ENCODE measurements at places on chromosomes 6 and 20. TPM values are rescaled to one million over a fixed set of nuclear protein-coding genes. Genes with fewer than 3 reads are reported as not detected.

GRCh38 chr6:5840734-5841390, 165.9 kb downstream of the NRN1 start:
- DNase-seq, result no peak

- DNase-seq, result no peak
These were observed 777.8 kb downstream of the KIF16B start for GRCh38 chr20:15795305-15796019.

DNA sequence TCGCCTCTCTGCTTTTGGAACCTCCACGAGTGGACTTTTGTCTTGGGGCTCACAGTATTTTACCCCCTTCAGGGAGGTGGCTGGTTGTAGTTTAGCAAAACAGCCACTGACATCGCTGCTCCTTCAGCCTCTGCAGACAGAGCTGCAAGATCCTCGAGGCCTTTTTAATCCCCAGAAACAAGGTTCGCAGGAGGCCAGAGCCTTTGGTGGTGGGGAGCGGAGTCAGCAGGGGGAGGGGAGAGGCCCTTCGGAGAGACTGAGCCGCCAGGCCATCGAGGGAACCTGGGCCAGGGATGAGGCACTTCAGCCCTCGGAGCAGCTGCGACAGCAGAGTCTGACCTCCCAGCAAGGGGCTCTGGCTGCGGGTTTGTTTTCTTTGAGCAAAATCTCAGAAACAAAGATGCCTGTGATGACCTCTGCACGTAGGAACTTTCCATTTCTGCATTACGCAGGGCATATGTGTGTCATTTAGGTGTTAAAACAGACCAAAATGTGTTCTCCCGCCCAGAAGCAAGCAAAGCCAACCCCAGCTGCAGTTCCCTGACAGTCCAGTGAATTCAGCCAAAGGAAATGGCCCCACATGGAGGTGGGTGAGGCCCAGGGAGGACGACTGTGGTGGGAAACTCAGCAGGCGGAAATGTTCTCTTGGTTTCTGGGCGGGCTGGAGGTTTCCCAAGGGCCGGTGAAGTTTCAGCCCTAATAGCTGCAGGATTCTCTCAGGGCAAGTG, 171.2 kb upstream of the SULF2 start:
- DNase-seq, result no peak

DNA sequence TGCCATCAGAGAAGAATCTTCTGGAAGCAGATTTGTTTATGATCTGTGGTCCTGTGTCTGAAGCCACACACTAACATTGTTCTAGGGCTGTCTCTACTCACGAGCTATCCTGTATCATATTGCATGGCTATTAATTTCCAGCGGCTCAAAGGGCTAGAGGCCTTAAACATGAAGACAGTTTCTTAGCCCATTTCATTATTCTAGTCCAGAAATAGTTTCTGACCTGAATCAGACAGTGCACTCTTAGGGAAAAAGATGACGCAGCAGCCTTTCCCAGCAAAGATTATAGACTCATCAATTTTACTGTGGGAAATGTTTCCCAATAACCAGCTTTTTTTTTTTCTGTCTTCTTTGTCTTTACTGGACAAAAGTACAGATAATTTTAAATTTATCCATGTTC, 105.3 kb upstream of the SUPT3H start:
- no peak for DNase-seq

DNA sequence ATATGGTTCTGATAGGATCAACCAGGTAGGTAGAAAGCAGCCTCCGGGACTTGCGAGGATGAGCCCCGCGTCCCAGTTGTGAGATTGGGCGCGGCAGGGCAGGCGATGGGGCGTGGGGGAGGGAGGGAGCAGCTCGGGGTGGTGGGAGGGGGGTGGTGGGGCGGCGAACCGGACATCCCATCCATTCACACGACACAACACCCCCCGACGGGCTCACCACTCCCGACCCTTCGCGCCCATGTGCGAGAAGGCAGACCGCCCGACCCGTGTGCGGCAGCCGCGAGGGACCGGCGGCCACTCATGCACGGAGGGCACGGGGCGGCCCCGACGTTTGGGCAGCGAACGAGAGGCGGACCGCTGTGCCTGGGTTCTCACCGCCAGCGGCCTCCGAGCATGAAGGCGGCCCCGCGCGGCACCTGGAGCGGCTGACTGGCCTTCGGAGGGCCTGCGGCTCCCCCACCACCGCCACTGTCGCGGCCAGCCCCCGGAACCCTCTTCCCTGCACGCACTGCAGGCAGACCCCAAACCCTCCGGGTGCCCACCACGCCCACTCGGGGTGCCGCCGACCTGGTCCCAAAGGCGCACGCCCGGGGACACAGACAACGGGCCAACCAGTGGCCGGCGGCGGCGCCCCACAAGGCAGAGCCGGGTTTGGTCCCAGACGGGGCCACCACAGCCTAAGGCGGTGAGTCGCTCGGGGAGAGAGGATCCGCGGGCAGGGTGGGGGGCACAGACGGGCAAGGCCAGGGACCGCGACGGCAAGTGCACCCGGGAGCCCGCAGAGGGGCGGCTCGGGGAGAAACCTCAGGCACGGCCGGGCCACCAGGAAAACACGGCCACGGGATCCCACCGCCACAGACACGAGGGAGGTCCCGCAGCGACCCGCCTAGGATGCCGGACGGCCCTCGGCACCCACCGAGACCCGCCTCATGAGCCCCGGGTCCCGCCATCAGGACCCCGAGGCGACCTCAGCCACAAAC, 769.2 kb upstream of the DEFB115 start:
- no peak for DNase-seq

GRCh38 chr6:57262901-57263694, 41.0 kb upstream of the RAB23 start:
- DNase-seq, result no peak

DNA sequence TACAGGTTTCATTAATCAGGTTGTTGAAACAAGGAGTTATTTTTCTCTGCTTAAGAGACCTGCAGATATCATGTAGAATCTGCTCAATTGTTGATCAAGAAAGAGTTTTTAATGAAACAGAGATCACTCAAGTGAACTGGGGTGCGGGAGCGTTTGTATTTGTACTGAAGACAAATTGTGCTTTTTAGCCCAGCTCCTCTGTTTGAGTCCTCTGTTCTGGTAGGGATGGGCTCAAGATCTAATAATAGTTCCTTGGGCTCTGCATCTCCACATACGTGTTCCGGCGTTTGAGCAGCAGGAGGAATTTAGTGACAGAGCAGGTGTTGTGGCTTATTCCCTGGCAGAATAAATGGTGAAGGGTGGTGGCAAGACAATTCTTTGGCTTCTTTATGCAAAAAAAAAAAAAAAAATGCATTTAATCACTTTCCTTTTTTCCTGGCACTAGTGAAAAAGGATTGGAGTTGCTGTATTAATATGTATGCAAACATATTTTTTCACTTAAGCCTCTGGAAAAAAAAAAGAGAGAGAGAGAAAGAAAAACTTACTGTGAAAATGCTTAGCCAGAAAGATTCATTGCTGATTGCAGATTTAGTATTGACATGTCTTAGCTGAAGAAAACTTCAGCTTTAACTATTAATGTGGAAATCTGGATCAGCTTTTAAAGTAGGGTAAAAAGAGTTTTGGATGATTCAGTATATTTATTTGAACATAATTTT, 4.0 kb downstream of the CITED2 start:
- DNase-seq, result no peak

- peak; percentile 52 for DNase-seq
These were observed 40.8 kb downstream of the ITCH start for GRCh38 chr20:34403908-34404307.

- DNase-seq, result no peak
These were observed 14.8 kb downstream of the HEY2 start for GRCh38 chr6:125764121-125764671.

DNA sequence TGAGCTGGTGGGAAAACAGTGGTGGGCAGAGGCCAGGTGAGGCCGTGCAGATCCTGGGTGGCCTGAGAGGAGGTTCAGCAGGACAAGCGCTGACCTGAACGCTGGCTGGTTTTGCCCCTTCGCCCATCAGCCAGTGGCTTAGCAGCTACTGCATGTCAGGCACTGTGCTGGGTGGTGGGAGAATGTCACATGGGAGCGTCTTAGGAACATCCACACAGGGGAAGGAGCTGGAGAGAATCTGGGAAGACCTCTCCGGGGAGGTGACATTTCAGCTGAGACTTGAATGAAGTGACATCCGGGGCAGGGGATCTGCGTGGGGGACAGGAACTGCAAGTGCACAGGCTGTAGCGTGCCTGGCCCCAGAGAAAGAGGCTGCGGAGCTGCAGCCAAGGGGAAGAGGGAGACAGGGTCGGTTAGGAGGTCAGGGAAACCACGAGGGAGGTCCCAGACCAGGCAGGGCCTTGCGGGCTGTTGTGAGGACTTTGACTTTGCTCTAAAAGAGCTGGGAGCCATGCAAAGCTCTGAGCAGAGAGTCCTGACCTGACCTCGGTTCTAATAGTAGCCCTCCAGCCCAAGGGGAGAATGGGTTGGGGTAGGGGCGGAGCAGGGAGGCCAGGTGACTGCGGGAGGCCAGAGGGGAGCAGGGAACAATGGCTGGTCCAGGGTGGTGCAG, 156.8 kb upstream of the PTPN1 start:
- no peak for DNase-seq

DNA sequence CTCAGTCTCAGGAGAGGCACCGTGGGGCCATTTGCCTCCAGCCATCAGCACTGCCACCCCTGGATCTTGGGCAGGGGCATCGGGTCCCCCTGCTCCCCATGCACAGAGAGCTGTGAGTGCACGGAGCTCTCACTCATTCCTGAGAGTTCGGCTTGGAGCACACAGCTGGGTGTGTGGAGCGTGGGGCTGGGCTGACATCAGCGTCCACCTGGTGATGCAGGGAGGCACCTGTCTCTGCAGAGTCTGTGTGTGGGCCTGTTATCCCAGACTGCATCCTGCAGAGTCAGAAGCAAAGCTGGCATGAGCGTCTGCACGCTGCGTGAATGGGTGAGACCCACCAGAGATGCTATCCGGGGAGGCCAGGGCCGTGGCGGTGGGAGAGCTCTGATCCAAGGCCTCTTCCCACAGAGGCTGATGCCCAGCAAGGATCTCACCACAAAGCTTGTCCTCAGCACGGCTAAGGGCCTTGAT, 248.8 kb upstream of the AFDN start:
- DNase-seq, result no peak

- DNase-seq, result peak; percentile 79
These were observed 31.7 kb upstream of the TBPL1 start for GRCh38 chr6:133921249-133921859.

DNA sequence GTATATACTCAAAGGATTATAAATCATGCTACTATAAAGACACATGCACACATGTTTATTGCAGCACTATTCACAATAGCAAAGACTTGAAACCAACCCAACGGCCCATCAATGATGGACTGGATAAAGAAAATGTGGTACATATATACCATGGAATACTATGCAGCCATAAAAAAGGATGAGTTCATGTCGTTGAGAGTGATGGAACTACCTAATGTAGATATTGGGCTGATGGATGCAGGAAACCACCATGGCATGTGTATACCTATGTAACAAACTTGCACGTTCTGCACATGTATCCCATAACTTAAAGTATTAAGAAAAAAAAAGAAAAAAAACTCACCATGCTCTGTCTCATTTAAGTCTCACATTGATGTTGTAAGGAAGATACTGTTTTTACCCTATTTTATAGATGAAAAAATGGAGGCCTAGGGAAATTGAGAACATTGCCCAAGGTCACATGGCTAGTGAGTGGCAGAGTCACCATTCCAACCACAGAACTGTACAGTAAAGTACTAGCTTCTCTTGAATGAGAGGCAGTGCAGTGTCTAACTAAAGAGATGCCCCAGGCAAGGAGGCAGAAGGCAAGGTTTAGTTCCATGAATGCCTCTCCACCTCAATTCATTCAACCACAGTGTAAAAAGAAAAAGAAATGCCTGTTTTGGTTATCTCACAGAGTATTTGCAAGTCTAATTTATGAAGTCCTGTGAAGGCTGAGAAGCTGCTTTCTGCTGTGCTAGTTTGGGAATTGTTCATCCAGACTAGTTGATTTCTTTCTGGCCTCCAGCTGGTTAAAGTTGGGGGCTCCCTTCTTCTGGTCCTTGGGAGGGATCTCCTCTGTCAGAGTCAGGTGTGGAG, 68.2 kb downstream of the FIG4 start:
- no peak for DNase-seq

GRCh38 chr6:11484441-11484840, 53.1 kb upstream of the TMEM170B start:
- no peak for DNase-seq

Gene SLC17A2
- total RNA-seq, result not detected

Gene SAPCD1
- 11.1 TPM for total RNA-seq

Gene PLN
- not detected for total RNA-seq

Gene NMBR
- total RNA-seq, result not detected

Gene KIAA1755
- not detected for total RNA-seq

Gene SLC22A3
- total RNA-seq, result not detected

Gene CST2
- total RNA-seq, result not detected

Gene HUS1B
- 2.9 TPM for total RNA-seq

Gene MLN
- total RNA-seq, result not detected

Gene SLC22A1
- 1.5 TPM for total RNA-seq

Data from B cell (primary cell).